NCI-H146 (cell line): ENCODE measurements at places on chromosomes 6 and 20.

DNA sequence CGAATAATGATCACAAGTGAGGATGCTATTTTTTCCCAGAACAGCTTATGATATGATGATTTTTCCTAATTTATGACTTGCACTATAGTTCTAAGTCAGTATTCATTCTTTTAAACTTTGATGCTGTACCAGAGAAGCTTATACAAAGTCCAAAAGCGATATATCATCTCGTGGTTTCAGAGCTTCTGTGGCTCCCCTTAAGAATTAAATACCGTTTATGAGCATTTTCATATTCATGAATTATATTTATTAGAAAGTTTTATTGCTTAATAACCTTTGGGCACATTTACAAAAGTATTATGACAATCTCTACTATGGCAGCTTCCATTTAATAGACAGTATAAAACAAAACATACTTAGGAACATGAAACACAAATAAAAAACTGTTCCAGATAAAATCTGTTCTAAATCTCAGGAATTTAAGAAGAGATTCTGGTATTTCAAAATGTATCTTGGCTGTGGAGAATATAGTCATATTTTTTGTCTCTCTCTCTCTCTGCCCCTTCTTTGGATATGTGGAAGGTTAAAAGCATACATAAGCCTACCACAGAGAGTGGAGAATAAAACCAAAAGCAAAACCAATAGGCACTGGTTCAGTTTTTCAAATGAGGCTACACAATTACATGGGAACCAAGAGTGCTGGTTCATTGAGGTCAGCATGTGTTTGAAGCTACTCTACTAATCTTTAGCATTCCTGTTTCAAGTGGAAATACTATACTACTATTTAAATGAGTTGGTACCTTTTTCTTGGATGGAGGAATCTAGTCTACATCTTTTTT, 884.5 kb upstream of the GJE1 start:
- DNase-seq, result no peak

DNA sequence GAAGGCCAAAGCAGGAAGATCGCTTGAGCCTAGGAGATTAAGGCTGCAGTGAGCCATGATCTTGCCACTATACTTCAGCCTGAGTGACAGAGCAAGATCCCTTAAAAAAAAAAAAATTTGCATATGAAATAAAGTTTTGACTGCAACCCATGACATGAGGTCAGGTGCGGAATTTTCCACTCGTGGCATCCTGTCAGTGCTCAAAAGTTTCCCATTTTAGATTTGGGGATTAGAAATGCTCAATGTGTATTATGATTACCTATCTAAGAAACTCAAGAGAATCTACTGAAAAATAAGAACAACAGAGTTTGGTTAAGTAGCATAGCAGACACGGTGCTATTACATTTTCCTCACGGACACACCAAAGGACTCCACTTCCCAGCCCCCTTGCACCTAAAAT, 11.7 kb downstream of the SLC23A2 start:
- no peak for DNase-seq

GRCh38 chr6:11058406-11058805, 14.3 kb upstream of the ELOVL2 start:
- no peak for DNase-seq

- no peak for DNase-seq
These were observed 19.7 kb downstream of the CD40 start for GRCh38 chr20:46137816-46138215.
